ENCODE measurements at places on chromosomes 4 and X. TPM values are rescaled to one million over a fixed set of nuclear protein-coding genes. Genes with fewer than 3 reads are reported as not detected.

GRCh38 chr4:183797445-183798300 is 107.4 kb upstream of the STOX2 start:
- DNase-seq = no peak

DNA sequence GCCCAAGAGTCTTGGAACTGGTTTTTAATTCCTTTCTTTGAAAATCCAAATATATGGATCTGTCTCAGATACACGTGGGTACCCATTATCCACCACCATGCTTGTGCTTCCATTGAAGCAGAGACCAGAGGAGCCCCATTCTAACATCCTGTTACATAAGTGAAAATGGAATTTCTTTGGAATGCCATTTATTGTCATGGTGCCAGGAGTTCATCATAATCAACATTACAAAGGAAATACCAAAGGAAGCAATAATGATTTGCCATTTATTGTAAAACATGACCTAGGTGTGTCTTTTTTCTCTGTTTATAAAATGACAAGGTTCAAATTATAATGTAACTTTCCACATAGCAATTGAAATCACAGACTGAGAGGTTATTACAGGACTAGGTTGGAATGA is 61.7 kb downstream of the PALLD start:
- no peak for DNase-seq

- peak; percentile 69 for DNase-seq
These were observed 34.4 kb upstream of the CDKL5 start for GRCh38 chrX:18390941-18391538.

GRCh38 chrX:109691752-109692151 is 41.3 kb downstream of the ACSL4 start:
- DNase-seq = no peak

- DNase-seq = no peak
These were observed 147.7 kb downstream of the GASK1B start for GRCh38 chr4:158025131-158025530.

The DMRTC1B gene
- not detected for total RNA-seq

Measured in activated T-cell treated with anti-CD3 and anti-CD28 coated beads, Interleukin-2, amount 50 U/mL, for 4 hours (primary cell).